WTC11 (cell line): ENCODE measurements at places on chromosomes 4 and X.

DNA sequence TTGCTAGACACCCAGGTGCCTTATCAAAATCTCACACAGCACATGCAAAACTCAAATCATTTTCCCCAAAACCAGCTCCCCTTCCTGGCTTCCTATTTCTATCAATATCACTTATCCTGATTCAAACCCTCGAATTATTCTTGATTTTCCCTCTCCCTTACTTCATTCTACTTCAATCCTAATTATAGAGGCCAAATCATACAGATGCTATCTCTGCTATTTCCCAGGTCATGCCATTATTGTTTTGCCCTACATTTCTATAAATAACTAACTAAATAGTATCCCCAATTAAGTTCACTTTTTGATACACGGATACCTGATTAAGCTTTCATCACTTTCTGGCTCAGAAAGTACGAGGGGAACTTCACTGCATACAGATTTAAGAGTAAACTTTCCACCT is 62.4 kb downstream of the FBXL5 start:
- no peak for DNase-seq

- DNase-seq = no peak
Measured at GRCh38 chrX:39811376-39811775, 286.4 kb downstream of the BCOR start.

DNA sequence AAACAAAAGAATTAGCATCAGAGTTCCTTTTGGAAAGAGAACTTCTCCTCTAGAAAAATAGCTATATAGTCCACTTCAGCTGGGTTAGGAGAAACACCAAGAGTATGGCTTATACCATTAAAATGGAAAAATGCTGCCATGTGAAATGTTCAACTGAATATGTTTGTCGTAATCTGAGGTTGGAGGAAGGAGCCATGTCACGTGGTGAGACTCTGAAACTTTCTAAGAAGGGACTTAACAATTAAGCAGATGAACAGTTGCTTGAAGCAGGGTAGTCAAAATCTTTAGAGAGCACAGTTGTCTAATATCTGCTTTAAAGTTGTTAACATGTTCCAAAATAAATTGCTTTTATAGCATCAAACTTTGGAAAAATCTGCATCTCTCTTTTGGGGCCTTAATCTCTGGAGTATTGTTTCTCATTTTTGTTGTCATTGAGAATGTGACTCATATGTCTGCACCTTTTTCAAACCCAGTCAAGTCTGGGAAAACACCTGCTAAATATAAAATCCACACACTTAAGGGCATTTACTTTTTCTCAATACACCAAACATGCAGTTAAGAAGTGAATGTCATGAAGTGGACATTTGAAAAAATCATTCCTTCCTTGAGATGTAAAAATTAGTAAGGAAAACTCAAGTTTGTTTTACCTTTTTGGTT is 168.8 kb upstream of the PDE5A start:
- no peak for DNase-seq

DNA sequence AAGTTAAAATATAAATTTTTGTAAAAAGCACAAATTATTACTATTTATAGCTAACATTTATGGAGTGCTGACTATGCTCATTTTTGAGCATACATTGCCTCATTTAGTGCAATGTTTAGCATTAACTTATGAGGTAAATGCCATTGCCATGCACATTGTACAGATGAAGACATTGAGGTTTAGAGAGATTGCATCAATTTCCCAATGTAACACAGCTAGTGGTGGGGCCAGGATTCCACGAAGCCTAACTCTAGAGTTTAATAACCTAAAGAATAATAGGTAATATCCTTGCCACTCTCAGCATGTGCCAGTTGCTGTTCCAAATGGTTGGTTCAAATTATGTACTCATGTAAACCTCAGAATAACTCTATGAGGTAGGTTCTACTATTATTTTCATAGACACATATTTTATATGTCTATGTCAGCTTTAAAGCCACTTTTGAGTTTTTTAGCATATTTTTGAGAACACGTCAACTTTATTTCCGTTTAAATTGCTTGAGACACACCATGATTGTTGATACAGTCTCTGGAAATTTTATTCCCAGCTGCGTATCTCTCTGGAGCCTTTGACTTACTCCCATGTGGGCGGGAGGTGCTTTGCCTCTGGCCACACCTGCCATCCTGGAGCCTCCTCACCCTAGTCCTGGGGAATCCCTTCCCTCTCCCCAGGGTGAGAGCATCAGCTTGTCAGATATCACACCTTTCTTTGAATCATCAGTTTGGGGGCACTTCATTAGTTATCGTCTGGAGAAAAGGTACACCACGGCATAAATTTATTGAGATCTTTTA is 10.8 kb upstream of the ADH1A start:
- no peak for DNase-seq
